Bronchial epithelial cell (primary cell): ENCODE measurements at places on chromosomes 16 and 17. TPM values are rescaled to one million over a fixed set of nuclear protein-coding genes. Genes with fewer than 3 reads are reported as not detected.
A peak's percentile ranks its signal among the peaks of the same experiment; 100 is the strongest.

The YBX2 gene
- total RNA-seq, result 0.26 and 1.0 TPM in 2 replicates

GRCh38 chr16:23640615-23640930 lies 537 bp downstream of the PALB2 start:
- DNase-seq, result peak; percentile 22

GRCh38 chr17:78925662-78926555 lies 722 bp upstream of the TIMP2 start:
- no peak for DNase-seq

The KREMEN2 gene
- 1.1 and 1.2 TPM in 2 replicates for total RNA-seq
